Gastrocnemius medialis (tissue), 4 donors: ENCODE measurements at places on chromosomes 16 and 17.

GRCh38 chr16:67277294-67277998 lies 1.9 kb upstream of the PLEKHG4 start:
- DNase-seq: no peak

GRCh38 chr17:4837471-4838308 lies 4.5 kb downstream of the MINK1 start:
- no peak for DNase-seq

GRCh38 chr17:79861413-79862216 lies 22.4 kb upstream of the CBX4 start:
- no peak for DNase-seq

- no peak for DNase-seq
Measured at GRCh38 chr17:4499431-4500190, 930 bp downstream of the SPNS2 start.

DNA sequence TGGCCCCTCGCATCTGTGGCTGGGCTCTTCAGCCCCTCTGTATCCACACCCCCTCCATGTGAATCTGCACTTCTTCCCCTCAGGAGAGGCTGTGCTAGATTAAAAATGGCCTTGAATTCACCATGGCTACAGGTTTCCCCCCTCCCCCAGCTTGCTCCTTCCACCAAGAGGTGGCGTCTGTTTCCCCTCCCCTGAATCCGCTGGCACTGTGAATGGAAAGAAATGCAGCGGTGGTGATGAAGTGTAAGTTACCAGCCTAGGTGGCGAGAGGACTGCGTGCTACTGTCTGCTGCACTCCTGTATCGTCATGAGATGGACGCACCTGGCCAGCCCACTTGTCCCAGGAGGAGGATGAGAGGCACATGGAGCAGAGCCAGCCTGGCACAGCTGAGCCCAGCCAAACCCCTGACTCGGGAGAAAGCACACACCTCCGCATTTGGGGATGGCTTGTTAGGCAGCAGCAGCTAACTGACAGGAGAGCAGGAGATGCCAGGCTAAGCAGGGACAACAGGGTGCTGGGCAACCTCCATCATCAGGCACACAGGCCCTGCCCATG lies 26.2 kb downstream of the TNFRSF13B start:
- no peak for DNase-seq

- DNase-seq: no peak
Measured at GRCh38 chr17:50544516-50544915, 2.5 kb upstream of the SPATA20 start.

DNA sequence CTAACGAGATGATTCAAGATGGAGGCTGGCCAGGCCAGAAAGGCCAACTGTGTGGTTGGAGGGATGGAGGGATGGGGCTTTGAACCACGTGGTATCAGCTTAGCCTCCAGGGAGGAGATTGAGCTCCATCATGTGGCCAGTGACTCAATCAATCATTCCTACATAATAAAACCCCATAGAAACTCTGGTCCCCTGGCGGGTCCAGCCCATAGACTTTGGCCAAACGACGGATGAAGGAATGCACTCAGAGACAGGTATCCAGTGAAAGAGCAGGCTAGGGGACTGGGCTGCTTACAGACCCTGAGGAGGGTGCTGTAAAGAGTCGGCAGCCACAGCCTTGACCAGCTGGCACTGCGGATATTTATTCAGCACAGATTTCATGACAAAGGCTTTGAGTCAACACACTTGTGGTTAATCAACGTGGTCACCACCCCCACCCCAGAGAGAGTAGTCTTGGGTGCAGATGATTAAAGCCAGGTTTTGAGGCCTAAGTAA lies 308.7 kb upstream of the TNRC6C start:
- no peak for DNase-seq
